CD8-positive, alpha-beta T cell (primary cell): ENCODE measurements at places on chromosomes 11 and 22.

- no peak for DNase-seq
Measured at GRCh38 chr11:7204778-7205177, 46.9 kb upstream of the SYT9 start.

GRCh38 chr11:36258730-36259360 lies 30.4 kb downstream of the COMMD9 start:
- peak; percentile 7 for DNase-seq

DNA sequence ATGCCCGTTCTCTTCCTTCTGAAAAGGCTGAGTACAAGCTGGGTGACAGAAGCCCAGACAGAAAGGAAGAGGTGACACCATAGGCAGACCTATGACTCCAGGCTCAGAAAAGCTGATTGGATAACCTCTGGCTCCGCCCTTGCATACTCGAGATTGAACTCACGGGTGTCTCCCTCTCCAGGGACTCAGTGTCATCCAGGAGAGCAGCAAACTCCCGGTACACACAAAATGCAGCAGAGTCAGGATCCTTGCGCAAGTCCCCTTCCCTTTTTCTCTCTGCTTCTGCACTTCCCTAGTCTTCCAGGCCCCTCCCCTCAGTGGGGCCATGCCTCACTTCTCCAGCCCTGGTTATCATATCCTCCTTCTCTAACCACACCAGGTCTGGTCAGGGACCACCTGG lies 9.8 kb downstream of the SCN4B start:
- no peak for DNase-seq

GRCh38 chr11:77024745-77025144 lies 9.5 kb upstream of the B3GNT6 start:
- DNase-seq = no peak

DNA sequence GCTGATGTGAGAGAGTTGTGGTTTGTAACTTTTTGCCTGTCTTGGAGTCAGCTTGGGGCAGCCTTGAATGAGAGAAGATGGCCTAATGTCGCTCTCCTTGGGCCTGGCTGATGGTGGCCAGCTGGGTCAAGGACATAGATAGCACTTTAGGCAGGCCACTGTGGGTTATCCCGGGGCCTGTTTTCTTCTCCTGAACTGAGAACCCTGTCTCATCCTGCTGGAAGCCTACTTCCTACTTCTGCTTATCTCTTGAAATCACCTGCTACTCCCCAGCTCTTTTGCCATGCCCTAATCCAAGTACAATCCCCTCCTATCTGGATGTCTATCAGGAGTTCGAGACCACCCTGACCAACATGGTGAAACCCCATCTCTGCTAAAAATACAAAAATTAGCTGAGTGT lies 49.5 kb downstream of the OSBP2 start:
- DNase-seq = no peak

DNA sequence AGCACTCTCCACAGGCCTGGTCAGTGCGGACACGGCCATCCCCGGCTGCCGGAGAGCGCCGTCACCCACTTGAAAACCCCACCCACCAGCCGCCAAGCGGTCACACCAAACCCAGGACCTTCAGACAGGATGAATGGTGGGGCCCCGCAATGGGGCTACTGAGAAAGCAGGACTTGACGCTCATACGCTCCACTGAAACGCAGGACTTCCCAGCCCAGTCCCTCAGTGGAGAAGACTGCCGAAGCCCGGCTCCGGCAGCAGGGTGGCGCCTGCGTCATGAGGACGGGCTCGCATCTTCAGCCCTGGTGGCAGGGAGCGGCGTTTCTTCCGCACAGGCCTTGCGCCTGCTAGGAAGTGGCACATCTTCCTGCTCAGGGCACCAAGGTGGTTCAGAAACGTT lies 15.3 kb upstream of the PHLDA2 start:
- no peak for DNase-seq
